ENCODE measurements at places on chromosomes 6 and 20.

DNA sequence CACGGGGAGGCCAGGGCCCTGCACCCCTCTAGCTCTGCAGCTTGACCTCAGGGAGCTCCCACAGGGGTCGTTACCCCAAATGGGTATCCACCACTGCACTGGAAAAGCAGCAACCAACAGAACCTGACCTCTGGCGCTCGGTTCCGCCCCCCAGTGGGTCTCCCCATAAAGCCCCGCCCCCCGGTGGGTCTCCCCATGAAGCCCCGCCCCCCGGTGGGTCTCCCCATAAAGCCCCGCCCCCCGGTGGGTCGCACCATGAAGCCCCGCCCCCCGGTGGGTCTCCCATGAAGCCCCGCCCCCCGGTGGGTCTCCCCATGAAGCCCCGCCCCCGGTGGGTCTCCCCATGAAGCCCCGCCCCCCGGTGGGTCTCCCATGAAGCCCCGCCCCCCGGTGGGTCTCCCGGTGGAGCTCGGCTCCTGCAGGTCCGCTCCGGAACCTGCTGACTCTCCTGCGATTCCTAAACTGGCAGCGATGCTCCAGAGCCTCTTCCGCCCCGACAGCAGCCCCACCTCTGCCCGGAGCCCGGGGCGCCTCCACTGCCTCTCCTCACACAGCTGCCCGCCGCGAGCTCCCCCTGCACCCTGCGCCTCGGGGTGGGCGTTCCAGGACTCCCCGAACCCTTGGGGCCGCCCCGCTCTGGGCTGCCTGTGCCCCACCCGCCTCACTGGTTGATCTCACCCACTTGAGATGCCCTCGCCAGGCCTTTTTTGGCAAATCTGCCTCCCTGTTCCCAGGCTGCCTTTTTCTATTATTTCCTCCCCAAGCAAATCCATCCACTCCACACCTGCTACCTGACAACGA is 12.1 kb downstream of the SLC2A4RG start:
- no peak overlapping the region for H3K4me3 ChIP-seq
- H3K27ac ChIP-seq, result no peak overlapping the region
- H3K4me1 ChIP-seq, result no peaks in the 10 kb centered on the region
- no peak for DNase-seq
- peaks cover 5% of the 10 kb centered on the region for H3K36me3 ChIP-seq

GRCh38 chr6:94668876-94669275 is 908.5 kb upstream of the MANEA start:
- no peak for DNase-seq
- H3K27ac ChIP-seq, result no peak overlapping the region
- no peaks in the 10 kb centered on the region for H3K27me3 ChIP-seq
- H3K4me3 ChIP-seq, result no peak overlapping the region
- no peaks in the 10 kb centered on the region for H3K4me1 ChIP-seq

DNA sequence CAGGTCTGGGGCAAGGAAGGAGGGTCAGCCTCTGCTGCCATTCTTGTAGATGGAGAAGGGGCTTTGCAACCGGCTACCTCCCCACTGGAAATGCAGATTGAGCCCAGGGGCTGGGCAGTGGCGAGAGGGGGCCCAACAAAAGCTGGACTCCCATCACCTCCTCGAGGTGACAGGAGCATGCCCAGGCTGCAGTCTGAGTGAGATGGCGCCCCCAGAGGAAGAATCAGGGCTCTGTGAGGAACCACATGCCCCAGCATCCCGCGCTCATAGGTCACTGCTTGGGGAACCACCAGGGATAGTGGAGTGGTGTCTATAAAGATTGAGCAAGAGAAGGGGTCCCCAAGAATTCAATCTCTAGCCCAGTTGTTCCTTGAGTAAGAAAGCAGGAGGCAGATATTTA is 31.6 kb upstream of the NEDD9 start:
- no peaks in the 10 kb centered on the region for H3K36me3 ChIP-seq
- no peaks in the 10 kb centered on the region for H3K27me3 ChIP-seq
- DNase-seq, result no peak
- H3K27ac ChIP-seq, result no peak overlapping the region

- no peak for DNase-seq
- H3K27ac ChIP-seq, result no peak overlapping the region
- H3K4me3 ChIP-seq, result no peak overlapping the region
- H3K36me3 ChIP-seq, result no peaks in the 10 kb centered on the region
Observed at GRCh38 chr20:62040381-62040922, 25.2 kb downstream of the TAF4 start.

GRCh38 chr6:36851626-36852025 is 12.4 kb upstream of the CPNE5 start:
- no peaks in the 10 kb centered on the region for H3K27me3 ChIP-seq
- H3K36me3 ChIP-seq, result peaks cover 7% of the 10 kb centered on the region
- no peak overlapping the region for H3K4me3 ChIP-seq
- peaks cover 8% of the 10 kb centered on the region for H3K4me1 ChIP-seq
- no peak overlapping the region for H3K27ac ChIP-seq
- DNase-seq, result no peak

GRCh38 chr20:25468126-25469075 is 60.9 kb downstream of the GINS1 start:
- H3K36me3 ChIP-seq, result peaks cover 31% of the 10 kb centered on the region
- no peak for DNase-seq
- no peaks in the 10 kb centered on the region for H3K4me1 ChIP-seq
- no peak overlapping the region for H3K27ac ChIP-seq
- no peaks in the 10 kb centered on the region for H3K27me3 ChIP-seq

DNA sequence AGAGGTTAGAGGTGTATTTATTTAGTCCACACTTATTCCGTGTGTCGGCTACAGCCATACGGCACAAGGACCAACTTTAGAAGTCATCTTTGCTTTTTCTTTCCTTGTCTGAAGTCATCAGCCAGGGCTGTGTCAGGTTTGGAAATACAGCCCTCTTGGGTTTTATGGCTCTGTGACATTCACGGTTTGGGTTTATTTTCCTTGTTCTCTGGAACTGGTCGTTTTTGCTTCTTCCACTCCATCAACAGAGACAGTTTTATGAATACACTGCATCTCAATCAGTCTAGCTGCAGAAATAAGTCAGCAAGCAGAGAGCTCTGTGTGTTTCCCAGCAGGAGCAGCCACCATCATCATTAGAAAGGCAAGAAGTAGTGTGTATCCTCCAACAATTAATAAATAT is 132.5 kb downstream of the TBC1D7 start:
- no peak overlapping the region for H3K27ac ChIP-seq
- no peak overlapping the region for H3K4me3 ChIP-seq
- no peaks in the 10 kb centered on the region for H3K4me1 ChIP-seq
- no peak for DNase-seq
- no peaks in the 10 kb centered on the region for H3K36me3 ChIP-seq

DNA sequence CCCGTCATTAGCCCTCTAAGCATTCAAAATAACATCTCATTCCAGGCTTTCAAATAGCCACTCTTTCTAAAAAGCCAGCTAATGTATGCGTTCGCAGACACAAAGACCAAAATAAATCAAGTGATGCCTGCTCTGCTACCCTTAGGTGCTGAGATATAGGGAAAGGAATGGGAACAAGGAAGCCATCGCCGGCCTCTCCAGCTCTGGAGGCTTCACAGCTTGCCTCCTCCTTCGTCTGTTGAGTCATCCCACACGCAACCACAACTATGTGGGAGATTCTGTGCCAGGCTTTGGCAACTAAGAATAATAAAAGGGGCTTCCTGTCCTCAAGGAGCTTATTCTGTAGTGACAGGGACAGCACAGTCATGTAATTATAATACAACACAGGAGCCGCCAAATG is 27.3 kb upstream of the SLC22A23 start:
- H3K27ac ChIP-seq, result no peak overlapping the region
- no peaks in the 10 kb centered on the region for H3K36me3 ChIP-seq
- H3K4me3 ChIP-seq, result no peak overlapping the region
- peak; percentile 49 for DNase-seq
- no peaks in the 10 kb centered on the region for H3K4me1 ChIP-seq

DNA sequence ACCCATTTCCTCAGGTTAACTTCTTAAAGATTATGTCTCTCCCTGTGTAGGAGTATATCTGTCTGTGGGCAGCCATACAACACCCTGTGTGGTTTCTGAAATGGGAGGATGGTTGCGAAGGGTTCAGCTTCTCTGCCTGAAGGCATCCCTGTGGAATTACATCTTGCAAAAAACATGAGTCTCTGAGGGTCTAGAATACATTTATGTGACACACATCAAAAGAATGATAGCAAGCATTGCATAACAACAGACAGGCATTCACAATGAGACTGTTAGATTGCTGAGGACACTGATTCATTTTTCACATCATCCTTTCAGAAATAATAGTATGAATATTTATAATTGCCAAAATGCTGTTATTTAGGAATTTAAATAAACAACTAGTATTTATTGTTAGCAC is 670.9 kb downstream of the HTR1B start:
- DNase-seq, result peak; percentile 3
- no peaks in the 10 kb centered on the region for H3K36me3 ChIP-seq
- H3K27me3 ChIP-seq, result no peaks in the 10 kb centered on the region

GRCh38 chr20:50930139-50930975 is 880 bp downstream of the ADNP start:
- peak overlapping the region; percentile 94 for H3K27ac ChIP-seq
- peak overlapping the region; percentile 95 for H3K4me3 ChIP-seq
- no peak for DNase-seq
- peaks cover 10% of the 10 kb centered on the region for H3K36me3 ChIP-seq
- H3K27me3 ChIP-seq, result no peaks in the 10 kb centered on the region

DNA sequence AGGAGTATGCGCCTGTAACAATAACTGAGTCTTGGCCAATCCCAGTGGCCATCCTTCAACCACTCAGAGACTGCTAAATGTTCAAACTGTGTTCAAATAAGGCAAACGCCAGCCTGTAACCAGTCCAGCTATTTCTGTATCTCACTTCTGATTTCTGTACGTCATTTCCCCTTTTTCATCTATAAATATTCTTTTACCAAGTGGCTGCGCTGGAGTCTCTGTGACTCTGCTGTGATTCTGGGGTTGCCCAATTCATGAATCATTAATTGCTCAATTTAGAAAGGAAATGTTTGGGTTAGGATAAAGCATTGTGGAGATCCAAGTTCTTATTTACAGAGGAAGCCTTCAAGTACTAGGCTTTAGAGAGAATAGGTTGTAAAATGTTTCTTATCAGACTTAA is 89.8 kb upstream of the UST start:
- H3K27me3 ChIP-seq, result no peaks in the 10 kb centered on the region
- 0 out of 2 replicates have a peak, but pooled peaks cover 1% of the 10 kb centered on the region for H3K4me1 ChIP-seq
- peak overlapping the region; percentile 39 for H3K27ac ChIP-seq
- H3K4me3 ChIP-seq, result no peak overlapping the region

All from IMR-90 (cell line).